ENCODE measurements at places on chromosomes 4 and X.

DNA sequence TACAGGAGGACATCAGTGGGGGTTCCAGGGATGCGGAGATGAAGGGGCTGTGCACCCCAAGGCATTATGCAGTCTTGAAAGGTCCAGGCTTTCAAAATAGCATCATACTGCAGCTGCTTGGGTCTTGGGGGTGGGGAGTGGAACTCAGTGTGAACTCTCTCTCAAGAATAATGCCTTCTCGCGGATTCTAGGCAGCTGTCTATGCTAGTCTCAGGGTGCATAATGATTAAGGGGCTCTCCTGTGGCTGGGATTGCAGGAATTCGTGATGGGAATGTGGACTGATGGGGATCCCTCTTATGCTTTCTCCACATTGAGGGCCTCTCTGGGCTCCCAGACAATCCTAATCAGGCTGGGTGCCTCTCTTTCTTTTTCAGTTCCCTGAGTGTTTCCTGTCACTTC is 172.2 kb upstream of the ARHGAP24 start:
- no peak for DNase-seq

DNA sequence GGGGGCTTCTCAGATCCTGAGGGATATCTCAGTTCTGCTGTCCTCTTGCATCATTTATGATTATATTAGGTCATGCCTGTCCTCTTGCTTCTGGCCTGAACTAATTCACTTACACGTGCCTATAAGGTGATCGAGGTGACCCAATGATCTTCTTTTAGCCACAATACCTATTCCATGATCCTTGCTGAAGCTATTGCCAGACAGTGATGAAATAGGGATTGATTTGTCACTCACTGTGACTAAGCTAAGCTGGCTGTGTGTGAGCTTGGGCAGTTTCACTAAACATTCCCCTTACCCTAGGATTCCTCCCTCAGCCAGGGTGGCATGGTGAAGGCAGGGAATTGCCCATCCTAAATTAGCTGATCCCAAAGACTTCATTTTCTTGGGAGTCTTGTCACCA is 19.0 kb downstream of the HADH start:
- DNase-seq, result no peak

GRCh38 chr4:70703619-70704214 is 15.4 kb downstream of the UTP3 start:
- DNase-seq, result no peak

DNA sequence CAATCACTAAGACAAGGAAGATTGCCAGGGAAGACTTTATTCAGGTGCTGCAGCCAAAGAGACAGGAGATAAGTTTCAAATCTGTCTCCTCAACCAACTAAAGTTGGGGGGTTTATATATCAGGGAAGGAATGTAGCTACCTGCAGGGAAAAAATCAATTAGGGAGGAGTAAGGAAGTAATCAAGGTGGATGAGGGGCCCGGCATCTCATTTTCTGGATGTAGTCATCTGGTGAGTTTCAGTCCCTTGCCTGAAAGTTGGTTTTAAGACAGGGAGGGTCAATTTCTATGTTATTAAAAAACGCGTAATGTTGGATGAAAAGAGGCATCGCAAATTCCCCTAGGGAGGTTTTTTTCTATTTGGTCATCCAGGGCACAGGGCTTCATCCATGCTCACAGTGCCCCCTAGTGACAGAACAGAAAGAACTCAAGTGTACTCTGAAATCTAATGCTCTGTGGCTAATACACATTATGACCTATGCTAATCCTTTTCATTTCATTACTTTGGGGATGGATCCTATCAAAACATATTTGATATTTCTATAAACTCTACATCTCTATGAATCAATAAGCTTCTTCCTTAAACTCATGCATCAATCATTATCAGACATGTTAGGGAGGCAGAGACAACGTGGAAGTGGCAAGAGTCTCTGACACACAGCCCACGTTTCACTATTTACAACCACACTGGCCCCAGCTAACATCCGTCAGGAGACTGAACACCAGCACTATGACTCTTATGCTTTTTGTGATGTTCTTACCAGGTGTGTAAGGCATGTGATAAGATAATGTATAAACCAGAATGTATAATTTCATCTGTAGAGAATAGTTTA is 1577.0 kb upstream of the TENM3 start:
- peak; percentile 74 for DNase-seq

All from AML-193 (cell line).